ENCODE measurements at places on chromosomes 13 and 19.

- no peak for DNase-seq
Observed at GRCh38 chr13:33932769-33933406, 114.9 kb downstream of the RFC3 start.

DNA sequence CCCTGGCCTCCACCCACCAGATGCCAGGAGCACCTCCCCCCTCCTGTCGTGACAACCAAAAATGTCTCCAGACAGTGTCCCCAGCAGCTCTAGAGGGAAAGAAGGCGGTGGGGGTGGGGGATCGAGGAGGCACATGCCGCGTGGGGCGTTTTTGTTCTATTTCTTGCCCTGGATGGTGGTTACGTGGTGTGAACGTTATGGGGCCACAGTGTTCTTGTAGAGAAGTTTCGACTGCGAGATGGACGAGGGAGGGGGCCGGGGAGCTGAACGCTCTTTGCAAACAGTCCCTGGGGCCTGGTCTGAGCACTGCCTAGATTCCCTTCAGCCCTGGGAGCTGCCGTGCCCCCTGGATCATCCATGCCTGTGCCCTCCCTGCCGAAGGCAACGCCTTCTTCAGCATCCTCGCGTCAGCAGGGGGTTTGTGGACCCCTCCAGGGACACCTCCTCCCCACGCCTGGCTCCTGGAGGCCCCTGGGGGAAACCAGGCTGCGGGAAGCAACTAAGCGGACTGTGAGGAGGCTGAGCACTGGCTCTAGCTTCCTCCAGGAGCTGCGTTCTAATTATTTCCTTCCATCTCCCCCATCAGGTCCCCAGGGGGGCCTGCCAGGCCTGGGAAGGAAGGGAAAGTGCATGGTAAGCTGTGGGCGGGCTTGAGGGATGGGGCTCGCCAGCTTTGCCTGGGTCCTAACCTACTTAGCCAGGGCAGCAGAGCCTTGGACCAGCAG, 131.5 kb downstream of the IER2 start:
- no peak for DNase-seq

GRCh38 chr13:29914581-29914980, 64.2 kb upstream of the UBL3 start:
- no peak for DNase-seq

- DNase-seq, result no peak
Observed at GRCh38 chr13:35781036-35782000, 304.8 kb upstream of the MAB21L1 start.

- DNase-seq, result no peak
Observed at GRCh38 chr13:107091861-107092260, 523.9 kb upstream of the ARGLU1 start.

DNA sequence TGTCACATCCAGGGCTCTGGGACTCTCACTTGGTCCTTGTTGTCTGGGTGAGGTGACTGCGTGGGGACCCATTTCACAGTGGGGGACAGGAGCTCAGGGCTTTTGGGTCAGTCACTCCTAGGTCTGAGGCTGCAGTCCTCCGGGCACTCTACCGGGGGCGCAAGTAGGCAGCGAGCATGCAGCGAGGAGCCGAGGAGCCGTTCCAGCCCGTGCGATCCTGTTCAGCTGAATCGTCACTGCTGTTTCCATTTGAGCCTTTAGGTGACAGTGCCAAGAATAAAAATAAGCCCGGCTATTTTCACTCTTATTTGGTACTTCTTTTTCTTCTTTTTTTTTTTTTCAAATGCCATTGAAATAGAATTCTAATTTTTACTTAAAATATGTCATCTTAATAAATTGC, 126.5 kb downstream of the ZNF536 start:
- no peak for DNase-seq

DNA sequence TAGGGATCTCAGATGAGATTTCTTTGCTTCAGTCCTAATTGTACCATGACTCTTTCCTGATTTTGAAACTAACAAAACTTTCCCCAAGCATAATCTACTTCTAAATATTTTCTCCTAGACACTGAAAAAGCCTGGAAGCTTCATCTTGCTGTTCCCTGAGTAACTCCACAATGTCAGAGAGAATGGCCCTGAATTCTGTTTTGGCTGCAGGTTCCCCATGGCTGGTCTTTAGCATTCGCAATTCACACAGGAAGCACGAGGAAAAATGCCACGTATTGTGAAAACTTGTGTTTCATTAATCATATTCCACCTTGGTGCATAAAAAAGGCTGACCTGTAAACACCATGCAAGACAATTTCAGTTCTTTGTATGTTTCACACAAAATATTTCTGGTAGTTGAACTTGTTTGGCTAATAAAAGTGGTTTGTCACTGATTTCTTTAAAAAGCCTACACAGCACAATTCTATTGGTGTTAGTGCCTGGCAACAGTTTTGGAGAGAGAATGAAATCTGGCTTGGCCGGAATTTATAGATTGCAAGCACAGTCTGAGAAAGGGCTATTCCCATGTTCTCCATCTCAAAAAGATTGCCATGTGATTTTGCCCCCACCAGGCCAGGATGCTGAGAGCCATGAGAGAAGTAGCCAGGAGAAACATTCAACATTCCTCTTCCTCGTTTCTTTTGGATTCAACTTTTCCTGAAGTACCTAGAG, 367.1 kb downstream of the NDFIP2 start:
- DNase-seq, result no peak

DNA sequence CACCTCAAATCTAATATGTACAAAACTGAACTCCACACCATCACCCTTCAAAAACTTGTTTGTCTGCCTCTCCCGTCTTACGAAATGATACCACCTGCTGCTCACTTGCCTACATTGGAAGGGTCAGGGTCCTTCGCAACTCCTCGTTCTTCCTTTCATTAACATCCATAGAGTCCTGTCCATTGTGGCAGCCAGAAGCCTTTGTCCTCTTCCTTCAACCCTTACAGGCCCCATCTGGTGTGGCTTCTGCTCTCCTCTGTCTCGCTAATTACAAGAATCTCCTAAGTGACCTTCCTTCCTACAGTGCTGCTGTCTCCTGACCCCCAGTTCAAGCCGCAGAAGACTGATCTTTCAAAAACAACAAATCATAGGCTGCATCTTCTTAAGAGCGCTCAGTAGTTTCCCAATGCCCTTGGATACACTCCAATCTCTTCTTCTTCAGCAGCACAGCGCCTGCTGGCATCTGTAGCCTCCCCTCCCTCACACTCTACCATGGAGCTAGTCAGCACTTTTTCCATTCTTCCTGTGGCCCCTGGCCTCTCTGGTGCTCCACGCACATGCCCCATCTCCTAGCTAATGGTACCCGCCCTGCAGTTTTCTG, 382.7 kb downstream of the LIG4 start:
- no peak for DNase-seq

GRCh38 chr13:107562203-107562602, 653.1 kb downstream of the LIG4 start:
- DNase-seq, result no peak

- DNase-seq, result no peak
Observed at GRCh38 chr13:28273919-28274318, 135.6 kb downstream of the PAN3 start.

- no peak for DNase-seq
Observed at GRCh38 chr13:42497798-42498197, 76.2 kb upstream of the TNFSF11 start.

DNA sequence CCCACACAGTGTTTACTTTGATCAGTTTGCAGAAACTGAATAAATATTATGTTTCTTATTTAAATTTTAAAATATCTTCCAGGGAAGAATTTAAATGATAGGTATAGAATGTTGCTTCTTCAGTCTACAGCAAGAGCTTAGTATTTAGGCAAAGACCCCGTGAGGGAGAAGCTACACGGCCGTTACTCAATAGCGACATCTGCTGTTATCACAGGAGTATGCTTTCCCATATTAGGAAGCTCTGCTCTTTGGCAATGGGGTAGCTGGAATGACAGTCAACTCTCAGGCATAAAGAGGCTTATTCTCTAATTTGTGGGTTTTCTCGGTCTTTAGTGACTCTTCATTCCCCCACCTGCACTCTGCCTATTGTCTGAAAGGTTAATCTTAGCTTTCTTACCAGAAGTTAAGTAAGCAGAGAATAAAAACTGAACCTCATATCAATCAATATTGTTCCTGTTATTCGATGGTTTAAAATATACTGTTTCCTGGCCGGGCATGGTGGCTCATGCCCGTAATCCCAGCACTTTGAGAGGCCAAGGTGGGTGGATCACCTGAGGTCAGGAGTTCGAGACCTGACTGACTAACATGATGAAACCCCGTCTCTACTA, 13.2 kb upstream of the LHFPL6 start:
- DNase-seq, result peak; percentile 25

DNA sequence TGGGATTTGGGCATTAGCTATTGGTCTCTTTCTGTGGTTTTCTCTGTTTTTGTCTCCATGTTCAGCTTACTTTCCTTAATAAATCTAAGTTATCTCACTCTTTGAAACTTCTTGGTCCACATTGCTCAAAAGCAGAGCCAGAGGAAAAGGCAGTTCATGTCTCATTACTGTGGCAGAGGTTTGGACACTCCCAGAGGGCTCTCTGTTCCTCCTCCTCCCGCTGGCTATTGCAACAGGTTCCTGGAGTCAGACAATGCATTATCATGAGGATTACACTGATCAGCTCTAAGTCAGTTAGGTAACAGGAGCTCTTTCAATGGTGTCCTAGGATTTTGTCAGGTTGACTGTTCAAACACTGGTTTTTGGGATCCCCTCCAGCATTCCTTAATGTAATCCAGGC, 298.8 kb downstream of the NDFIP2 start:
- no peak for DNase-seq

DNA sequence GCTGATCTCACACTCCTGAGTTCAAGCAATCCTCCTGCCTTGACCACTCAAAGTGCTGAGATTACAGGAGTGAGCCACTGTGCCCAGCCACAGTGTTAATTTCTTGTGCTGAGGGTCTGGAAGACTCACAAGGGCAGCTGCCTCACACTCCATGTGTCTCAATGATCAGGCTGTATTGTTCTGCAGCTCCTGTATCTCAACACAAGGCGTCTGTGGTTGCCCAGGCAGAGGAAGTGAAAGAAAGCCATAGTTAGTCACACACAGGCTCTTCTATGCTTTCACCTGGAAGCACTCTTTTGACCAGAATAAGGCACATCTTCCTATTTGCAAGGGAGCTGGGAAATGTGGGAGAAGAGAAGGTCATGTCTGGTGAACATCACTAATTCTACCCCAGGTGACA, 107.3 kb upstream of the ZNF507 start:
- no peak for DNase-seq

GRCh38 chr13:112077729-112078128, 10.8 kb downstream of the SOX1 start:
- DNase-seq, result no peak

- no peak for DNase-seq
Observed at GRCh38 chr13:60482012-60482411, 85.0 kb downstream of the TDRD3 start.

GRCh38 chr19:35140962-35141836, 1.9 kb upstream of the FXYD7 start:
- DNase-seq, result peak; percentile 98

- no peak for DNase-seq
Observed at GRCh38 chr19:57803594-57804325, 11.0 kb downstream of the ZNF552 start.

DNA sequence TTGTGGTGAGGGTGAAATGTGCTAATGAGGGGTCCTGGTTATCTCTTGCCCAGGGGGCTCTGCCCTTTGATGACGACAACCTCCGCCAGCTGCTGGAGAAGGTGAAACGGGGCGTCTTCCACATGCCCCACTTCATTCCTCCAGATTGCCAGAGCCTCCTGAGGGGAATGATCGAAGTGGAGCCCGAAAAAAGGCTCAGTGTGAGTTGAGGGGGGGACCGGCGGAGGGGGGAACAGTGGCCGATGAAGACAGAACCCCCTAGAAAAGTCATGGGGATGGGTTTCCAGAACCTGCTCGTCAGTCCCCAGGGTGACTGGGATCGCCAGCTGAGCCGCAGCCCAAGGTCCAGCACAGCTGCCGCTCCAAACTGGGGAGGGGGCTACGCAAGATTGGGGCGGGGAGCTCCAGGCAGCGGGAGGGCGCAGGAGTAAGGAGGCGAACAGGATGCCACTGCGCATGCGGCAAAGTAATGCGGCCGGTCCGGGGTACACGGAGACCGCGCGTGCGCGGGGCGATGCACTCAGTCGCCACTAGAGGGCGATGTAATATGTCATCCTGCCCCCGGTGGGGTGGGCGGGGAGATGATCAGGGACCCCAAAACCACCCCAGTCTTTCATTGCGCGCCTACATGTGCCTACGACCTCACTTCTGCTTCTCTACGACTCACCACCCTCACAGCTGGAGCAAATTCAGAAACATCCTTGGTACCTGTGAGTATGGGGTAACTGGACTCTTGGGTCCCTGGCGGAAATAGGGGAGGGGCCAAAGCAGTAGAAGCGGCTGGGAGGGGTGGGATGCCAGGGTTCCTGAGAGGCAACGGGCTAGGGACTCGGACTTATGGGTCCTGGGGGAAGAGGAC, 17.9 kb downstream of the BRSK1 start:
- DNase-seq, result peak; percentile 85

- DNase-seq, result no peak
Observed at GRCh38 chr13:93450191-93450621, 223.6 kb downstream of the GPC6 start.

GRCh38 chr13:110636053-110636475, 20.7 kb downstream of the NAXD start:
- no peak for DNase-seq

DNA sequence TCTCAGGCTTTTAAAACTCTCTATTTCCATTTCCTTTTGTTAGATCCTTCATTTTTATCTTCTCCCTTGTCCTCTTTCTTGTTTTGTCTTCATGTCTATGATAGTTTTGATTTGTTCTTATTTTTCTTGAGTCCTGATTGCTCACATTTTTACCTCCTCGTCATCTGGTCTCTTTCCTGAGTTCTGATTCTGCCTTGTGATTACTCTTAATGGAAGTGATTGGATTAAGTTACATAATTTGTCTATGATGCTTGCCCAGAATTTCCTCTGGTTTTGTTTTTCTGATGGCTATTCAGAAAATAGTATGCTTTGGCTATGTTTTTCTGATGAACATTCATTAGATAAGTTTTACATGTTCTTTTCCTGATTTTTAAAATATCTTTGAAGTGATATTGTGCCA, 102.6 kb downstream of the DNAJC3 start:
- no peak for DNase-seq

DNA sequence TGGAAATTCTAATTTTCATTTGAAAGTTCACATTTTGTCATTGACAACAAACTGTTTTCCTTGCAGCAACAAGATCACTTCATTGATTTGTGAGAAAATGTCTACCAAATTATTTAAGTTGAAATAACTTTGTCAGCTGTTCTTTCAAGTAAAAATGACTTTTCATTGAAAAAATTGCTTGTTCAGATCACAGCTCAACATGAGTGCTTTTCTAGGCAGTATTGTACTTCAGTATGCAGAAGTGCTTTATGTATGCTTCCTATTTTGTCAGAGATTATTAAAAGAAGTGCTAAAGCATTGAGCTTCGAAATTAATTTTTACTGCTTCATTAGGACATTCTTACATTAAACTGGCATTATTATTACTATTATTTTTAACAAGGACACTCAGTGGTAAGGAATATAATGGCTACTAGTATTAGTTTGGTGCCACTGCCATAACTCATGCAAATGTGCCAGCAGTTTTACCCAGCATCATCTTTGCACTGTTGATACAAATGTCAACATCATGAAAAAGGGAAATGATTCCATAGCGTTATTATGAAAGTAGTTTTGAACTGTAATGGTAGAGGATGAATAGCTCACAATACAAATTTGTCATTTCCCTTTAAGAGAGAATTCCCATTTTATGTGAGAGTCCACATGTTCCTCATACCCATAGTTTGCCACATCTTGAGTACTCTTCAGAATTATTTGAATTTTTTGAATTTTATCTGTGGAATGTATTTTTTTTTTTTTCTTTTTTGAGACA, 2.6 kb downstream of the BRCA2 start:
- no peak for DNase-seq

All from stimulated activated CD4-positive, alpha-beta T cell treated with anti-CD3 and anti-CD28 coated beads, Interleukin-15, amount 100 ng/mL, for 48 hours (primary cell).